ENCODE measurements at places on chromosomes 2 and 18.

DNA sequence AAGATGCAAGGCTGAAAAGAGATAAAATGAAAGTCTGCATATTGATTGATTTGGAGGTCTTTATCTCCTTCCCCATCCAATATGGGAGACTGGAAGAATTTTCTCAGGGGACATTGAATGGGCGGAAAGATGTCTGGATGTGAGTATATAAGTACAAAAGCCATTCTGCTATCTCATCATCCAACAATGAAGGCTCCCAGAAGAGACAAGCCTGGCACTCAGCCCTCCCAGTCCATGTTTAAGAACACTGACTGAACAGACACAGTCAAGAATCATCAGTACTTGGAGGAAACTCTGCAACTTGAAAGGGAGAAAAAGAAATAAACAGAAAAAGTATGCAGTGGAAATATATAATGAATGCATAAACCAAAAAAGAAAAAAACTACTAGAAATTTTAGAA is 80.9 kb downstream of the PTRHD1 start:
- no peak for ATAC-seq

DNA sequence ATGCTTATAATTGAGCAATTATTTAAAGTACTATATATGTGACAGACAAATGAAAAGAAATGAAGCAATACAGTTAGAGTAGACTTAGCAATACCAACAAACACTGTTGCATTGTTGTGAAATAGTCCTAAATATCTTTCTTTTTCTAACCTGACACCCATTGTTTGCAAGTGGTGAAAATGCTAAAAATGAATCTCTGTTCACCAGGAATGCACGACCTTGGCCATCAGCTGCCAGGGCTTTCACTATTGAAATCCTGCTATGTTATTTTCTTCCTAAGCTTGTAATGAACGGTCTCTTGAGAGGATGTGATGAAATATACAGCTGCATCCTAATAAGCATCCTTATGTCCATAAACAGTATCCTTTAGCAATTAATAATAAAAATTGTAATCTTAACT is 136.2 kb upstream of the MGAT5 start:
- no peak for ATAC-seq

- no peak for ATAC-seq
Measured at GRCh38 chr2:163644238-163644637, 91.6 kb downstream of the FIGN start.

GRCh38 chr2:116874021-116874420 is 940.5 kb upstream of the DDX18 start:
- no peak for ATAC-seq

DNA sequence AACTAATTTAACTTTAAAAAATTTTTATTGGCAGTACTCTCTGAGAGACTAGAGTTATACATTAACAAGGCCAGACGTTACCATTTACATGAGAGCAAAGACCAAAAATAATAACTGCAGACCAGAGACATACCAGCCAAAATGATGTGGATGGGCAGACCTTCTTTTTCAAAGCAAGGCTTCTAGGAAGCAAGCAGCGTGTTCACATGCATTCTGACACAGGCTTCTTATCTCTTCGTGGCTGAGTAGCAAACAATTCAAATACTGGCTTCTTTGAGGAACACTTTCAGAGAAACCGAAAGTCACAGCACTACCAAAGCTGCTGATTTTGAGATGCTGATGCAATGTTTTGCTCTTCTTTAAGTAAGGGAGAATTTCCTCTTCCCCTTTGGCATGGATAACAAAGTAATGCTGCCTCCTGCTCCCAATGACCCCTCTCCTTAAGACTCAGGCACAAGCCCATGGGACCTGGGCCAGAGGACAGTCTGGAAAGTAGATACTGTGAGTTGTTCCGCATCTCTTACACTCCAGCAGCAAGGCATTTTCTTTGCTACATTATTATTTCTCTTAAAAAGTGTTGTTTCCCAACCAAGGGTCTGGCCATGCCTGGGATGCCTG is 181.9 kb downstream of the MREG start:
- ATAC-seq: no peak

GRCh38 chr18:68564961-68565360 is 149.9 kb downstream of the TMX3 start:
- ATAC-seq: no peak

DNA sequence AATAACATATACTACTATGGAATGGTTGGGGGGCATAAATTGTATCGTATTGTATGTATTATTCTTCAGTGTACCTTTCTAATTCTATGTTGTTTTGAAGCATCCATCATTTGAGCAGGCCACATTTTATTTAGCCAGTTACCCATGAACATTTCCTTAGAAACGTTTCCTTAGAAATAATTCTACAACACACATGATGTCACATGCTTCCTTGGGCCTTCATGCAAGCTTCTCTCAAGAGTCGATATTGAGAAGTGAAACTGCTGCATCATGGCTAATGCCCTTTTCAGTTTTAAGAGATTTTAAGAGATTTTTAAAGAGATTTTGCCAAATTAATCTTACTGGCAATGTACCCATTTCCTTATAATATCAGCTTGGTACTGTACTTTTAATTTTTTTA is 63.9 kb downstream of the ALPK2 start:
- ATAC-seq: peak; percentile 78

GRCh38 chr2:150404147-150404546 is 83.3 kb downstream of the RND3 start:
- no peak for ATAC-seq

DNA sequence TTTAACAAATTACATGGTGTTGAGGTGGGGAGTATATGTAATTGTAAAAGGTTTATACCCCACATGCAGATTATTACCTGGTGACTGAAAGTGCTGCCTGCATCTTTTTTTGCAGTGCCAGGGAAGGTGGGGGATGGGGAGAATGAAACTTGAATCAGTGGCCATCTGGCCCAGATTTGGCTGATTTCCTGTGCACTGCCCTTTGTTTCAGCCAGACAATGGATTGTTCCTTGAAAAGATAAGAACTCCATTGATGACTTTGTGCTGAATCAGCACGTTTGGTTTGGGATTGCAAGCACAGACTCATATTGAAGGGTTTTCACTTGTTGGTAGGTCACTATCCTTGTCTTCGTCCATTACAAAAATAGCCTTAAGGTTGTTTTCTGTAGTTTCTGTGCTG is 20.9 kb downstream of the GREB1L start:
- no peak for ATAC-seq

DNA sequence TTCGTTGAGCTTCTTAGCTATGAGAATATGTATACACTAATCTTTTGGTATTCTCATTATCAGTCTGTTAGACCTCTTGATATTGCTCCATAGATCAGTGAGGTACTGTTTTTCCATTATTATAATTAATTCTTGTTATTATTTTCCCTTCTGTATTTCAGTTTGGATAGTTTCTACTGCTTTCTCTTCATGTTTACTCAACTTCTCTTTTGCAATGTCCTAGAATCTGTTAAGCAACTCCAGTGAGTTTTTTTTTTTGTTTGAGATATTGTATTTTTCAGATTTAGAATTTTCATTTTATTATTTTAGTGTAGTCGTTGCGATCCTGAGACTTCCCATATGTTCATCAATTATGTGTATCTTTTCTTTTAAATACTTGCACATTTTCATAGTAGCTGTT is 260.8 kb downstream of the SETBP1 start:
- ATAC-seq: no peak

GRCh38 chr2:27092696-27093429 is 6.3 kb downstream of the KHK start:
- no peak for ATAC-seq

DNA sequence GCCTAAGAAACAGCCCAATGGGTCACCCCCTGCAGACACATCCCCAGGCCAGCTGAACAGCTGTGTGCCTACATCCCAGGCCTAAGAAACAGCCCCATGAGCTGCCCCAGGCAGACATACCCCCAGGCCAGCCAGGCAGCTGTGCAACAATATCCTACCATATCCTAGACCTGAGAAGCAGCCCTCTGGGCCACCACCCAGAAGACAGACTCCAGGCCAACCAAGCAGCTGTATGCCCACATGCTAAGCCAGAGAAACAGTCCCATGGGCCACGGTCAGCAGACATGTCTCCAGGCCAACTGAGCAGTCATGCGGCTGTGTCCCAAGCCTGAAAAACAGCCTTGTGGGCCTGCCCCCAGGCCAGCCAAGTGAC is 205.5 kb downstream of the ATAD2B start:
- ATAC-seq: no peak

- no peak for ATAC-seq
Measured at GRCh38 chr18:79217979-79218604, 148.9 kb downstream of the ATP9B start.

DNA sequence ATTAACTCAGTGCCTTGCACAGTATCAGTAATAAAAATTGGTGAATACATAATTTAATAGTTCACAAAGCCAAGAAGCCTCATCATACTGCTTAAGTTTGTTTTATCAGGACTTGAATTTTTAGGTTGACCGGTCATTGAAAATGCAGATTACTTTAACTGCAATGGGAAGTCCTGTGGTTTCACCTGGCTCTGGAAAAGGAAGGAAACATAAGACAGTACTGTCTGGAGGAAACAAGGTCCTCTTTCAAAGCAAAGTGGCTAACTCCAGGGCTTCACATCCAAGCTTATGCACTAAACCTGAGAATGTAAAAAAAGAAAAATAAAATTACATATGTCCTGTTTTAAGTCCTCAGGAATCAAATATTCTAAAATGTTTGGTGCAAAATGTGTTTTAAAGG is 119.7 kb downstream of the DLGAP1 start:
- ATAC-seq: no peak

DNA sequence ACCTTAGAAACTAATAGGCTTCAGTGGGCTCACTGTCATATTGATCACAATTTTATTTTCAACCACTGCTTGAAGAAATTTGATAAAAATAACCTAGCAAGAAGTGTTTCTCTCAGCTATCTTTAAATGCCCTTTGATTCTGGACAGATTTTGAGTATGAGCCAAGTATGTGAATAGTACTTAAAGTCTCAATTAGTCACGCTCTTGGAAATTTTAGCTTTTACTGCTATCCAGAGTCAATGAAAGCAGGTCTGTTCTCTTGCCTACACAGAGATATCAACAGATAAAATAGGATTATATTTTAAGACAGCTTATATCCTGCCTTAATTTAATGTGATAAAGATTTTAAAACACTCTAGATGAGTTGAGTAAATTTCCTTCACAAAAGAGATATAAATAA is 337.3 kb downstream of the CBLN2 start:
- ATAC-seq: no peak

DNA sequence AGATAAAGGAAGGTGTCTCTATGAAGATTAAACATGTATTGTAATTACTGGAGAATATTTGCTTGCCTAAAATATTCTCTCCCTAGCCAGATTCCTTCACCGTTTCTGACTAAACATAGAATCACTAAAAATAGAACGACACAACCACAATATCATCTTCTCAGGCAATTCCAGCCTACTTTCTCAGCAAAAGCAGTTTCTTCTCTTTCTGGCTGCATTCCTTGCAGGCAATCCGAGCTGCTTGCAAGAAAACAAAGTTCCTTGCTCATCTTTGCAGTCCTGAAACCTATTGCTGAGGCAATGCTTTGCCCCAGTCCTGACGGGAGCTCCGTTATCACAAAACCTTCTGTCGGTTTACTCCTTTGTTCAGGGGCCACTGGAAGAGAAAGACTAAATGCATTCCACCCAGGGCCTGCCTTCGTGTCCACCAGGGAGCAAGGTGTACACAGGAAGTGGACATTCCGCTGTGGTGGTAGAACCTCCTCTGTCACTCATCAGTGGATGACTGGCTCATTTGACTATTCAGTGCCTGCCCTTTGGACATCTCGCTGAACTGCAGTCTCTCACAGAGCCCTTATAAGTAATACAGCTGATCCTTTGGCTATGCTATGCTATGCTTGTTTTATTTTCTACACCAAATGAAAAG is 239.2 kb upstream of the DOK6 start:
- ATAC-seq: no peak

- ATAC-seq: no peak
Measured at GRCh38 chr2:12303181-12304030, 413.3 kb upstream of the TRIB2 start.

DNA sequence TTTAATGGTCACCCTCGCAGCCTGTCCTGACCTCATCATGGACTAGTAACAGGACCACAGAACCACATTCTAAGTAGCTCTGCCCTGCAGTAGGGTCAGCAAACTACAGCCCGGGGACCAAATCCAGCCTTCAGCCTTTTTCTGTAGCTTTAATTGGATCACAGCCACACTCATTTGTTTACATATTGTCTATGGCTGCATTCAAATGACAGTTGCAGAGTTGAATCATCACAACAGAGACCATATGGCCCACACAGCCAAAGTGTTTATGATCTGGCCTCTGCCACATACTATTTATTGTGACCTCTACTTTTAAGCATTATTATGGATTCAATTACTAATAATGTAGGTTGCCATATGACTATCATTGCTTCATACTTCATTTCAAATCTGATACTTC is 47.7 kb downstream of the MAP3K19 start:
- ATAC-seq: no peak

GRCh38 chr2:190093793-190094192 is 31.3 kb upstream of the MSTN start:
- ATAC-seq: no peak

- ATAC-seq: no peak
Measured at GRCh38 chr2:37770797-37771196, 99.4 kb upstream of the CDC42EP3 start.

DNA sequence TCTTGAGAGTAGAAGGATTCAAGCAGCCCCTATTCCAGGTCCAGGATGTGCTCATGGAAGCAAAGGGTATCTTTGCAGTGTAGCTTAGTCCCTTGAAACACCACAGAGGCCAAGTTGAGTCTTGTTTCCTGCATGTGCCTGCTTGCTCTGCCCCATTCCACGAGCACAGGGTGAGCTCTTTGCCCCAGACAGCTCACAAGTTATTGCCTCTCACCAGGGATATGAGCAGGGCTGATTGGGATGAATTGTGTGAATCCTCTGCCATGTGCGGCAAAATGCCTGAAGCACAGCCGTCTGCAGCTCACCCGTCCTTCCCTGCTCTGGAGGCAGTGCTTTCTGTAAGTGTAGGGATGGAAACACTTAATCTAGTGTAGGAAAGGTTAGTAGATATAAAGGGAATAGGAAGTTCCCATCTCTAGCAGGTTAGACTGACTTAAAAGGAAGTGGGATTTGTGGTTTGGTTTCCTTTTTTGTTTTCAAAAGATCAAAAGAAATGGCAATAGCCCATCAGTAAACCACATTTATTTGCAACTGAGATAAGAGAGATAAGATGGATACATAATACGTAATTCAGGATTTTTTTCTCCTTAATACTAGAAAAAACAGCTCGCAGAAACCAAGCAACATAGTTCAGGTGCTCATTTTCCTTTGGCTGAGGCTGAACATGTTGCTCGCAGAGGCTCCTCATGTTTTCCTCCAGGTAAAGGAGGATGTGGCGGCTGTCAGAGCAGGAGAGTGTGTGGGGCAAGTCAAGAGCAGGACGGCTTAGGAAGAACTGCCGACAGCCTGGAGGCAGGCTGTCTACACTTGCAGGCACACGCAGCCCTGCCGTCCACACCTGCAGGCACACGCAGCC is 41.4 kb downstream of the TMEM182 start:
- ATAC-seq: no peak

All from stimulated activated memory B cell treated with anti-CD40 and anti-IgM and Interleukin-4, amounts not matched to agents 10 μg/mL and 1 μg/mL and 100 μg/mL, for 72 hours (primary cell).